ENCODE measurements at places on chromosomes 4 and X.

- DNase-seq = no peak
Observed at GRCh38 chr4:25020236-25020635, 10.5 kb downstream of the LGI2 start.

DNA sequence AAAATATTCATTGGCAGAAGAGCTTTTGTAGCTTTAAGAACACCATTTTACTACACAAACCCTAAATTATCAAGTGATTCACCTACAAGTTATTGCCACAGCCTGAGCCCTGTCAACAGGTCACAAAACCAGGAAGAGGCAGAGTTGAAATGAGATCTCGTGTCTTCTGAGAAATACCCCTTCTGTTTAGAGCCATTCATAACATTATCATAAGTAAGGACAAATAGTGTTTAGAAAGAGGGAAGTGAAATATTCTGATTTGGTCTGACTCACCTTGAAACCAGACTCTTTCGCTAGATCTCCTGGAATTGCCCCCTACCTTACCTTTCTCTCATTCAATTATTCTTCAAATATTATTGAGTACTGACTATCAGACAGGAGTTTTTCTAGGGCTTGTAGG, 5.9 kb downstream of the ETDB start:
- no peak for DNase-seq

DNA sequence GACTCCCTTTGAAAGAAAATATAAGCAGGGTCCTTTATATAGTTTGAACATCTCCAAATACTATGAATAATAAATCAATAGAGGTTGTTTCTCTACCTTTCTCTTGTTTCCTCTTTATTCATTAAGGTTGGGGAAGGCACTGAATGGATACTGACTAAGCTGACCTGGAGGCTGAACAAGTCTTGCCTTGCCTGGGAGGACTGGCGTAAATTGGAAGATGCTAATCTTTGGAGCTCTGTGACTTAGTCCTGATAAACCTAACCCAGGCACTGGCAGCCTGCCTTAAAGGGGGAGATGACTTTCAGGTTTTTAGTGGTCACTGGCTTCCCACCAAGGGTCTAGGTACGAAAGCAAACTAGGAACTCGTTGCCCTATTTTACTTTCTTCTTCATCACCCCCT, 10.5 kb downstream of the CCDC160 start:
- DNase-seq = no peak

DNA sequence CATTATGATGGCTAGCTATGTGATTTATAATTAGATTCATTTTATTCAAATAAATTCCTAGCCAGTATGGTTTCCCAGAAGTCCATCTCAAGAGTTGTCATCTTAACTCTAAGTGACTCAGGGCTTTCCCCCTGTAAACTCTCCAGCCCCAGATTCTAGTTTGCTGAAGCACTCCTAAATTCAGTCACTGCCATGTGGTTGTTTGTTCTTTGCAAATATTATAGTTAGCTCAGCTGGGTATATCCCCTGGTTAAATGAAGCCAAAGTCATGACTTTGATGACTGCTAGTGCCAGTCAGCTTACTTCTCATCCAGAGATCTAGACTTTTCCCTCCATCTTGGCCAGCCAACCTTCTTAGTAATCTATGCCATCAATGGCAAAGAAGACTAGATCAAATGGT, 126.0 kb downstream of the GRIA3 start:
- DNase-seq = no peak

DNA sequence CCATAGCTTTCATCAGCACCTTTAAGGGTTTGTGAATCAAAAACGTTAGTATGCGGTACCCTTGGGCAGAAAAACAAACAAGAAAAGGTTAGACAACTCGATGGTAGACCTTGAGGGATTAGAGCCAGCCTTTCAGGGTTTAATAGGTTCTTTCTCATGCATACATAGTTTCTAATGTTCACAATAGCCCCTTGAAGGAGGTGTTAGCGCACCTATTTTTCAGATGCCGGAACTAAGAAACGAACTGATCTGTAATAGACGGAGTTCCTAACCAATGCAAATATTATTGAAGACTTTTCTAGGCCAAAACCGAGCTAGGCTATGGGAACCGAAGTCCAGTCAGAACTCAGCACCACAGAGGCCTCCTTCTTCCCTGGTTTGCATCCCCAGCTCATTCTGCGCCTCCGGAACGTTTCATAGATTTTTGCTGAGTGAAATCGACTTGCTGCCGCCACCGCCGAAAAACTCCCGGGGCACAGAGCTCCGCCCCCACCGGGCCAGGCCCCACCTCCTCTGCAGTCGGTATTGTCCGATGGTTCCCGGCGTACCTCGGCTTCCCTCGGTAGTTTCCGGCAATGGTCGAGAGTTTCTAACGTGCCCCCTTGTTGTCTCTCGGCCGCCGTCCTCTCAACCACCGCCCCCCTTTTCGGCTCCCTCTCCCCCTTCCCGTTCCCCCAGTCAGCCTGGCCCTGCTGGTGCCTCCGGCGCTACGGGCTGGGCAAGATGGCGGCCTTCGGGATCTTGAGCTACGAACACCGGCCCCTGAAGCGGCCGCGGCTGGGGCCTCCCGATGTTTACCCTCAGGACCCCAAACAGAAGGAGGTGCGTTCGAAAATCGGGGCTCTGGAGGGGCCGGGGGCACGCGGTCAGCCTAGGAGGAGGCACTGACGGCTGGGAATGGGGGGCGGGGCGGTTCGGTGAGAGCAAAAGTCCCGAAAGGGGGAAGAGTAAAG, at the start of gene MED12:
Gene MED12, plus strand, starts transcription at position 565 of the 953 bp plus-strand sequence. Its CDS starts 159 bp downstream, at position 724.
- peak; percentile 83 for DNase-seq

DNA sequence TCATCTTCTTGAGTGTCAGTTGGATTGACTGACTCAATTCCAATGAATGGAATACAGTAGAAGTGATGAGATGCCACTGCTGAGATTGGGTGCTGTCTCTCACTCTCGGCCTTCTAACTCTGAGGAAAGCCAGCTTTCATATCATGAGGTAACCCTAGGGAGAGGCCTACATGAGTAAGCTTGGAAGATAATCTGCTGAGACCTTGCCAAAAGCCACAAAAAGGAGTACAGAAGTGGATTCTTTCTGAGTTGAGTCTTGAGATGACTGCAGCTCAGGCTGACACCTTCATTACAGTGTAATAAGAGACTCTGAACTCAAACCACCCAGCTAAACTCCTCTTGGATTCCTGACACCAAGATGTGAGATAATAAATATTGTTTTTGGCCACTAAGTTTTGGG, 537.4 kb upstream of the MAGEB18 start:
- DNase-seq = no peak

DNA sequence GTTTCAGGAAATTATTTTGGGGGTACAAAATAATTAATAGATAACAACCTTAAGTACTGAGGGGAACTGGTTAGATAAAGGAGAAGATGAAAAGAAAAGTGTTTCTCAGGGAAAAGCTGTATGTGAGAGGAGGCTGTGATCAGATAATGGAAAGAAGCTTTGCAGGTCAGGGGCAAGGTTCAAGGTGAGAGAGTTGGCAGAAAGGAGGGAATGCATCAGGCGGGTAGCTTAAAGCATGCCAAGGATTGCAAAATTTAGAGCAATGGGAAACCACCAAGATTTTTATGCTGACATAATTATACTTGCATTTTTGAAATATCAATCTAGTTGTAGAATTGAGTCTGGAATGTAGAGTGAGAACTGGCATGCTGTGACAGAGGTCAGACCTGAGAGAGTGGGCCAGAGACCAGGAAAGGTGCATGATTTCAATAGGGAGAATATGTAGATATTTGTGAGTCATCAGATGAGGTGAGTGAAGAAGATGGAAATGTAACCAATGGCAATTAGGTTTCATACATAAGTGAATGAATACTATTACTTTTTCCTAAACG, 508.7 kb downstream of the TRIML1 start:
- DNase-seq = no peak

DNA sequence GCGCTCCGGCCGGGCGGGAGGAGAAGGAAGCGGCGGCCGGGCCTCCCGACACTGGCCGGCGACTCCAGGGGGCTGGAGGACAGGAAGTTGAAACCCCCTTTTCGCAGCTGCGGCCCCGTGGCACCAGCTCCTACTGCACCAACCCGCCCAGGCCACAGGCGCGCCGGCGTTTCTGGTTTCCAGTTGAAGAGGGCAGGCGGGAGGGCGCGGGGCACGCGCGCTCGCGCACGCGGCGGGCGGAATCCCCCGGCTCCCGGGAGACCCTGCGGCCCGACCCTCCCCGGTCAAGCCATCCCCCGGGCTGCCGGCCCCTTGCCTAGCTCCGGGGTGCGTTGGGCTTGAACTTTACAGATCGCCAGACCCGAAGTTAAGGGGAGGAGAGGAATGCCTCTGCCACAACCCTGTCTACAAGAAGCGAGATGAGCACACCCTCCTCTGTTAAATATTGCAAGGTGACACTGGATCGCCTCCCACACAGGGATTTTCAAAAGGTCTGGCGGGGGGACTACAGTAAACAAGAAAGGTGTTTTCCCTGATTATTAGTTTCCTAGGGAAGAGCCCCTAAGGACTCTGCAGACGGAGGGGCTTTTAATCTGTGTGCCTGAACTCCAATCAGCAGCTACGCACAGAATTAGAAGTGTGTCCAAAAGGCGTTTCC, 1.4 kb downstream of the ELOVL6 start:
- peak; percentile 72 for DNase-seq

- DNase-seq = no peak
Observed at GRCh38 chr4:128241425-128241913, 46.1 kb downstream of the PGRMC2 start.

DNA sequence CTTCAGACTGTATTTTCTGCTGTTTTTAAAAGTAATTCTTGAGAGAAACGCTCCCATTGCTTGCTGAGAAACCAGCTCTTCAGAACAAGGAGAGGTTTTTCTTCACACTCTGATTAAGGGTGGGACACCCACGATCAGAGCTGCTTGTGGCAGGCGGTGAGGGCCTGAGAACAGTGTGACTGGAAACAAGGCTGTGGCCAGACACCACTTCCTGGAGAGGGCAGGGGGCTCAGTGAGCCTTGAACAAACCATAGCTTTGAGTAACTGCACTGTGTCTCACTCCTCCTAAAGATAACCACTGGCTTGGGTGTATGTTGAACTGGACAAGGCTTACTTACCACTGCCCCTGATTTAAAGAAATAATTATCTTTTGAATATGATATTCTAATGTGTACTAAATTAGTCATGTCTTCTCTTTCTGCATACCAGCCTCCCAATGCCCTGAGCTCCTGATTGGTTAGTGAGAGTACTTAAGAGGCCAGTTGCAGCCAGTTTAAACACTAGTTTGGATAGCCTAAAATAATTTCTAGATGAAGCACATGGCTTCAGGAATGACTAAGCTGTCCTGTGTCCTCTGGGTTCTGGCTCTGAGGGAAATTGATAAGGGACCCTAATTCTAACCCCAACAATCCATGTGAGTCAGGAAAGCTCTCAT, 3.7 kb upstream of the GPR82 start:
- DNase-seq = no peak

- DNase-seq = peak; percentile 56
Observed at GRCh38 chr4:186201535-186202230, 10.3 kb downstream of the CYP4V2 start.

DNA sequence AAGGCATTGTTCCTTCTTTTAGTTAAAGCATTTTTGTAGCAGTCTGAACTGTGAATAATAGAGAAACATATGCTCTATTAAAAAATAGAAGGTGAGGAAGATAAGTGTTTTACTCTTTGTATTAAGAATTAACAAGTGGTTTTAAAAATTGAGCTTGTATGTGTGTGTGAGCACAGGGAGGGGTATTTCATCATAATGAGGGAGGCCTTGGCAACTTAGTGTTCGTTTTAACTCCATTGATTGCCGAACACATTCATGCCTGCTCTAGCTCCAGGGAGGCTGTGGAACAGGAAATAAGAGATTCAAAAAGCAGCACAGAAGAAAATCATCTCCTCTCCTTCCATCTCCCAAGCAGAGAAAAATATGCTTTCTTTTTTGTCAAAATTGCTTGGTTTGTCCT, 14.8 kb downstream of the SHROOM3 start:
- DNase-seq = no peak

DNA sequence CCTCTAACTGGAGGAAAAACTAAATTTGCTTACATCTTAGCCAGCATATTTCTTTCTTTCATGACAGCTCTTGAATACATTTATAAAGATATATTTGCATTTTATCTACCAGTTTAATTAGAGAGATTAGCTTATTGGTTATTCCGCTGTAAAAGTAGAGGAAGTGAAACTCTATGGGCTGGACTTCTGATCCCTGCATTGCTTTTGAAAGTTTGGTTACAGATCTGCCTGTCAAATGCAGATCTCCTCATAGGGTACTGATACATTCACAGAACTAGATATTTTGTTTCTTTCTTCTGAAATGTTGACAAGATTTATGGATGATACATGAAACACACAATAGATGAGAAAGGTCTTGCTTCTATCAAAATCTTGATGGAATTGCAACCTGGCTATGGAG, 581.4 kb upstream of the AADAT start:
- DNase-seq = no peak

DNA sequence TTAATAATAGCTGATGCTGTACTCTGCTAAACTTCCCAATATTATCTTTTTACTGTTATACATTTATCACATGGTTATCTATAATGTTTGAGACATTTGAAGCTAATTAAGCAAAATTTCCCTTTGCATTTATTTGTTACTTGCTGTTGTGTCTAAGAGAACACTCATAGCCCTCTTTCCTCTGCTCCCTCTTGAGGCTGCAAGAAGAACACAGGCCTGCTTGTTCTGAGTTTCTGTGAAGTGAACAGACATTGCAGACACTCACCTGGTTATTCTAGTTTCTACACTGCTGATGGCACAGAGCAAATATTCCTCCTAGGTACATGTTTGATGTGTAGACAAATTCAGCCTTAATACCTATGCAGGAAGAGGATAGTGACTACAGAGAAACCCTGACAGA, 367.8 kb downstream of the GASK1B start:
- DNase-seq = no peak

DNA sequence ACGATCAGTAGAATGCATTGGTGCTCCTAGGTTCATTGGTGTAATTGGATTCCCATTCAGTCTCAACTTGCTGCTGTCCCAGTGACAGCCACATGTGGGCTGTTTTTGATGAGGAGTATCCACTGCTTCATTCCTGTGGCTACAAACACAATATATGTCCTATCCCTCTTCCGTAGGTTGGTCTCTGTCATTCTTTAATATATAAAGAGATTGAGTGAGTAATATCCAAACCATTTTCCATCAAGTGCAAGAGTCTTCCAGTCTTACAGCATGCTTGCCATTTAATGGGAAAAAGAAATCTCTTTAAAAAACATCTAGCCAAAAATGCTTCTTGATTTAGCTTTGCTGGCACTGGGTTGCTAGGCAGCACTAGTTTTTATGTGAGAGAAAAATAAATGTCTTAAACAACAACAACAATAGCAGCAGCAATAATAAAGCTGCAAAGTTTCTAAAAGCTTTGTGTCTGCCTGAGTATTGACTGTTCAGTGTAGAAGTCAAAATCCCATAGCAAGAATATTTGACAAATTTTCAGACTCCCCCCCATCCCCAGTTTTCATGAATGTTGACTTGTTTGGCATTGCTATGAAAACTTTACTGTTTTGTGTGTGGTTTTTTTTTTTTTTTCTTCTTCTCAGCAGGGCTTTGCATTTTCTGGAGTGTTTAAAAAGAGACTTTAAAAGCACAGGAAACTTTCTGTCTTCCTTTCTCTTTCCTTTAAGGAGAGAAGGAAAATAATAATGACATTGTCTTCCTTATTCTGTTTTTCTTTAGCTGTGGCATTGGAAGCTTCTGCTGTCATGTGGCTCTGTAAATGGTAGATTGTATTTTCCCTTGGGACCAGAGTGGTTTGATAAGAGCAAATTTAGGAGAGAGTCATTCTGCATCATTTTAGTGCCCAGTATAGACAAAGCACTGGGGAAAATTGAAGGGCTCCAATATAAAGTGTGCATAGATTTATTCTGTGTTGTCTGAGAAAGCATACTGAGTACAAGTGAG, 244.3 kb downstream of the ARHGAP10 start:
- DNase-seq = no peak

- DNase-seq = no peak
Observed at GRCh38 chr4:555566-556275, 20.4 kb downstream of the TMEM271 start.
